GM23248 (cell line): ENCODE measurements at places on chromosomes 7 and 10.

DNA sequence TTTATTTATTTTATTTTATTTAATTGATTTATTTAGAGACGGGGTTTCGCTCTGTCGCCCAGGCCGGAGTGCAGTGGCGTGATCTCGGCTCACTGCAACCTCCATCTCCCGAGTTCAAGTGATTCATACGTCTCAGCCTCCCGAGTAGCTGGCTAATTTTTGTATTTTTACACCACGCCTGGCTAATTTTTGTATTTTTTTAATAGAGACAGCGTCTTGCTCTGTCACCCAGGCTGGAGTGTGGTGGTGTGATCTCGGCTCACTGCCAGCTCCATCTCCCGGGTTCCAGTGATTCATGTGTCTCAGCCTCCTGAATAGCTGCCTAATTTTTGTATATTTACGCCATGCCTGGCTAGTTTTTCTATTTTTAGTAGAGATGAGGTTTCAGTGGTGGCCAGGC is 34.2 kb downstream of the AP5Z1 start:
- no peak overlapping the region for H3K4me3 ChIP-seq
- no peaks in the 10 kb centered on the region for H3K36me3 ChIP-seq
- H3K27me3 ChIP-seq, result no peaks in the 10 kb centered on the region
- H3K4me1 ChIP-seq, result no peaks in the 10 kb centered on the region
- DNase-seq, result no peak

- H3K27ac ChIP-seq, result no peak overlapping the region
- H3K4me1 ChIP-seq, result no peaks in the 10 kb centered on the region
- no peaks in the 10 kb centered on the region for H3K27me3 ChIP-seq
- H3K36me3 ChIP-seq, result no peaks in the 10 kb centered on the region
- DNase-seq, result no peak
- H3K4me3 ChIP-seq, result no peak overlapping the region
Measured at GRCh38 chr10:2117641-2118040, 380.3 kb upstream of the ADARB2 start.

- no peaks in the 10 kb centered on the region for H3K27me3 ChIP-seq
- no peak for DNase-seq
- H3K4me1 ChIP-seq, result 0 out of 2 replicates have a peak, but pooled peaks cover 6% of the 10 kb centered on the region
- 0 out of 2 replicates have a peak, but pooled peaks cover 9% of the 10 kb centered on the region for H3K36me3 ChIP-seq
Measured at GRCh38 chr7:139139150-139139549, 29.6 kb upstream of the ZC3HAV1 start.

DNA sequence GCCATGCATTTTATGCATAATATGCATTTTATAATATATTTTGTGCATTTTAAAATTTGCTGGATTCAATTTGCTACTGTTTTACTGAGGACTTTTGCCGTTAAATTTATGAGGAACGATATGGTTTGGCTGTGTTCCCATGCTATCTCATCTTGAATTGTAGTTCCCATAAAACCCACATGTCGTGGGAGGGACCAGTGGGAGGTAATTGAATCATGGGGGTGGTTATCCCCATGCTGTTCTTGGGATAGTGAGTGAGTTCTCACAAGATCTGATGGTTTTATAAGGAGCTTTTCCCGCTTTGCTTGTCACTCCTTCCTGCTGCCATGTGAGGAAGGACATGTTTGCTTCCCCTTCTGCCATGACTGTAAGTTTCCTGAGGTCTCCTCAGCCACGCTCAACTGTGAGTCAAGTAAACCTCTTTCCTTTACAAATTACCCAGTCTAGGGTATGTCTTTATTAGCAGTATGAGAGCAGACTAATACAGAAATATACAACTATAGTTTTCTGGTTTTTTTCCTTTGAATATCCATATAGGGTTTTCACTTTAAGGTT is 201.4 kb upstream of the SH2B2 start:
- no peaks in the 10 kb centered on the region for H3K27me3 ChIP-seq
- H3K4me3 ChIP-seq, result no peak overlapping the region
- peaks cover 7% of the 10 kb centered on the region; the same call in 1 of the 2 replicates for H3K36me3 ChIP-seq
- H3K27ac ChIP-seq, result no peak overlapping the region

DNA sequence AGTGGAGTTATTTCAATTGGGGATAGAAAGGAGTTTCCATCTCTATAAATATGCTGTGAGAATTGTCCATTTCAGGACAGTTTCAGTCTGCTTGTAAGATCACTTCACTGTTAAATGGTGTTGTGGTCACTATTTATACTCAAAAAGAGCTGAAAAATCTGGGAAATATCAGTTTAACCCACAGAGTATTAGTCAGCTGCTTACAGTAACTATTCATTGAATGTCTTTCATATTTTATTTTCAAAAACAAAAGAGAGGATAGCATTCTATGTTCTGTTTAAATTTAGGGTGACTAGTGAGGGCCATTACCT is 85.4 kb upstream of the PLXDC2 start:
- peaks cover 13% of the 10 kb centered on the region for H3K4me1 ChIP-seq
- H3K27me3 ChIP-seq, result no peaks in the 10 kb centered on the region

- peak overlapping the region; percentile 88 for H3K4me3 ChIP-seq
- peaks cover 37% of the 10 kb centered on the region for H3K4me1 ChIP-seq
- peak; percentile 87 for DNase-seq
- no peaks in the 10 kb centered on the region for H3K27me3 ChIP-seq
- H3K36me3 ChIP-seq, result no peaks in the 10 kb centered on the region
- H3K27ac ChIP-seq, result peak overlapping the region; percentile 50
Measured at GRCh38 chr7:80136261-80137055, 1.8 kb downstream of the GNAI1 start.

DNA sequence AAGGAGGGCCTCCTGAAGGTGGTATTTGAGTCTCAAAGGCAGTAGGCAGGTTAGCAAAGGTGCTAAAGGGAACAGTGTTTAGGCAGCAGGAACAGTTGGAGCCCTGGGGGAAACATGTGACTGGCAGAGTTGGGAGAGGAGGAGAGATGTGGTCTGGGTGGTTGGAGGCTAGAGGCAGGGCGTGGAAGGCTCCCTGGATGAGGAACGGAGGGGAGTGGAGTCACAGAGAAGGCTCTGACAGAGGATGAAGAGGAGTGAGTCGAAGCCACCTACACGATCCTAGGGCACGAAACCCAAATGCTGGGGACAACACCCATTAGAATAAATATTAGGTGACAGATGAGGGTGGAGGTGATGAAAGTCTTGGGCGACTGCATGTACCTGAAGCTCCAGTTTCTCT is 19.6 kb upstream of the MGMT start:
- H3K27ac ChIP-seq, result no peak overlapping the region
- no peaks in the 10 kb centered on the region for H3K36me3 ChIP-seq
- no peak overlapping the region for H3K4me3 ChIP-seq
- no peaks in the 10 kb centered on the region for H3K4me1 ChIP-seq
- no peak for DNase-seq
- no peaks in the 10 kb centered on the region for H3K27me3 ChIP-seq

DNA sequence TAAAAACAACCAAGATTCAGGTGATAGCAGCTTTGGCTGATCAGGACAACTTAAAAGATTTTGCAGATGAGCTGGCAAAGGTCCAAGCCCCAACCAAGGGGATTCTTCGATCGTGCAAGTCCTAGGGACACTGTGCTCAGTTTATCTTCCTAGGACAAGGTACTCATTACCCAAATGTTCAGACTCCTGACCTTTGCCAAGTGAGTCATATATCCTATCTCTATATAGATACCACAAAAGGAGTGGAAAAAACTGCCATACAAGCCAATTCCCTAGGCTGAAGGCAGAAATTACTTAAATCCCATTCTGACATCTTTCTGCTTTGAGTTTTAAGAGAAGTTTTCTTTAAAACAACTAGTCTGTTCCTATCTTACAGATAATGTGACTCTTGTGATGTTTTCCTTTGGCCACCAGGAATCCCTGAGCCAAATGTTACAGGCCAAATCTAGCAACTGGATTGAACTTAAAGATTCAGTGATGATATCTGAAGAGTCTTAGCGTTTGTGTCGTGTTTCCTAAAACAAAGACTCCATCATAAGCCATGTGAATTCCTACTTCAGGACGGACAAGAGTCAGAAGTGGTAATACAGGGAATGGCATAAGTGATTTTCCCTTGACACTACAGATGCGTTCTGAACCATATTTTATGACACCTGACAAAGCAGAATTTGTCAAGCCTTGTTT is 142.6 kb upstream of the ASAH2 start:
- peaks cover 39% of the 10 kb centered on the region for H3K4me1 ChIP-seq
- no peaks in the 10 kb centered on the region for H3K27me3 ChIP-seq
- H3K36me3 ChIP-seq, result no peaks in the 10 kb centered on the region
- peak; percentile 53 for DNase-seq

- no peak overlapping the region for H3K4me3 ChIP-seq
- no peak overlapping the region for H3K27ac ChIP-seq
- peaks cover 9% of the 10 kb centered on the region for H3K4me1 ChIP-seq
- H3K36me3 ChIP-seq, result no peaks in the 10 kb centered on the region
Measured at GRCh38 chr7:19377611-19378344, 232.6 kb upstream of the FERD3L start.

GRCh38 chr10:67878133-67878532 is 6.3 kb upstream of the SIRT1 start:
- H3K27me3 ChIP-seq, result no peaks in the 10 kb centered on the region
- H3K27ac ChIP-seq, result no peak overlapping the region
- no peak for DNase-seq
- no peaks in the 10 kb centered on the region for H3K36me3 ChIP-seq
- no peak overlapping the region for H3K4me3 ChIP-seq

GRCh38 chr7:16129431-16130110 is 291.8 kb downstream of the CRPPA start:
- peak overlapping the region; percentile 79 for H3K27ac ChIP-seq
- peak overlapping the region; percentile 50 for H3K4me3 ChIP-seq
- H3K27me3 ChIP-seq, result no peaks in the 10 kb centered on the region
- peak; percentile 81 for DNase-seq
- H3K4me1 ChIP-seq, result peaks cover 24% of the 10 kb centered on the region

DNA sequence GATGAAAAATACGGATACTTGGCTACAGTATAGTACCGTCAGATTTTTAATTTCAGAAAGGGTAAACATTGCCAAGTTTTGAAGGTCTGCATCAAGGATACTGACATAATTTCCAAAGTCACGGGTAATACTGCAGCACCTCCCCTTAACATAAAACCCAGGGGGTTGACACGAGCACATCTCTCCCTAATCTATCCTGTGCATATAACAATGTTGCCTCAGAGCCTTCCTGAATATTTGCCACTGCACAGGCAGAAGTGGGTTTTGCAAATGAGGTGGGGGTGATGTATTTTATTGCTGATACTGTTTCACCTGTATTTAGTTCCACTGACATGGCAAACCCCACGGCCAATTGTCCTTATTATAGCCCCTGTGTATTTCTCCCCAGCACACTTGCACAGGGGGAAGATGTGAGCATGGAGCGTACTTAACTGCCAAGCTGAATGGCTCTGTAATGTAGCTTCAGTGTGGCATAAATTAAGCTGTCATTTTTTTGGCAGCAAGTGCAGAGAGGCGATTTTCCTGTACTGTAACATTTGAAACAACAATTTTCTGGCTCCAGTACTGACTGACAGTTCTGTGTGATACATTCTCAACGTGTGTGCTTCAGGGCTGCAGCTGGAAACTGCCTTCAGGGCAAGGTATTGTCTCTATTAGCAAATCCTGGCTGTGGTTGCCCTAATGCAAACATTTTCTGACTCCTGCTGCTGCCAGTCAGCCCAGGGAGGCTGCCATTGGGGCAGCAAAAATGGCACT is 299.6 kb upstream of the SP4 start:
- no peaks in the 10 kb centered on the region for H3K36me3 ChIP-seq
- H3K4me3 ChIP-seq, result no peak overlapping the region
- no peaks in the 10 kb centered on the region for H3K27me3 ChIP-seq
- H3K4me1 ChIP-seq, result no peaks in the 10 kb centered on the region

DNA sequence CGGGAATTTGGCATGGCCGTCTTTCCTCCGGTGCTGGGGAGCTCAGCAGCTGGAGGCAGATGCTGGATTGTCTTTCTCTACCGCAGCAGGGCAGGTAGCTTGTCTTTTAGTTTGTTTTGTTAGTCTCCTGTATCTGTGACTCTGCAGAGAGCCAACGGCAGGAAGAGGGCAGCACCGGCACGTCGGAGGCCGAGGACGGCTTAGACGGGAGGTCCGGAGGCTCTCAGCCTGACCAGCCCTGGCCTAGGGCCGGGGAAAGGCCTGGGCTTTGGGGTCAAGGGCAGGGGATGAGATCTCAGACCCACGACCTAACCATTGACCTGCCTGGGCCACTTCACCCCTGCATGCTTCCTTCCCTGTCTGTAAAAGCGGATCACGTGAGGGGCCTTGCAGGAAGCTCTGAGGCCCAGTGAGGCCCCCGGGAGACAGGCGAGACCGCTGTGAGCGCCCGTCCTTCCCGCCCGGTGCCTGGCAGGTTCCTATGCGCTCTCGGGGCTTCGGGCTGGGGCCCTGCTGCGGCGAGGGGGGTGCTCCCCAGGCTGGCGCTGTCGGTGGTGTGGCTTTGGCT is 72.7 kb downstream of the LHPP start:
- DNase-seq, result no peak
- no peaks in the 10 kb centered on the region for H3K36me3 ChIP-seq
- no peak overlapping the region for H3K4me3 ChIP-seq
- H3K27ac ChIP-seq, result no peak overlapping the region
- H3K4me1 ChIP-seq, result no peaks in the 10 kb centered on the region

DNA sequence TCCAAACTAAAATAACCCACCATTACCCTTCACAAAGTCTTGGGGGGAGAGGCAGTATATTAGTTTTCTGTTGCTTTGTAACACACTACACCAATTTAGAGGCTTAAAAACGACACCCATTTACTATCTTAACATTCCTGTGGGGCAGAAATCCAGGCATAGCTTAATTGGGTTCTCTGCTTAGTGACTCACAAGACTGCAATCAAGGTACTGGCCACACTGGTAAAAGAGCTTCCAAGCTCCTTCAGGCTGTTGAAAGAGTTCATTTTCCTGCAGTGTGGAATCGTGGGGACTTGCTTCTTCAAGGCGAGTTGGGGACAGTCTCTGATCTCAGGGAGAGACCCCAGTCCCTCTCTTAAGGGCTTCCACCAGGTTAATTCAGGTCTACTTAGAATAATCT is 139.1 kb downstream of the XPNPEP1 start:
- no peaks in the 10 kb centered on the region for H3K36me3 ChIP-seq
- no peak overlapping the region for H3K27ac ChIP-seq
- peak; percentile 50 for DNase-seq
- H3K4me3 ChIP-seq, result no peak overlapping the region
- no peaks in the 10 kb centered on the region; the same call in 1 of the 2 replicates for H3K4me1 ChIP-seq
- peaks cover 5% of the 10 kb centered on the region; the same call in 1 of the 2 replicates for H3K27me3 ChIP-seq

DNA sequence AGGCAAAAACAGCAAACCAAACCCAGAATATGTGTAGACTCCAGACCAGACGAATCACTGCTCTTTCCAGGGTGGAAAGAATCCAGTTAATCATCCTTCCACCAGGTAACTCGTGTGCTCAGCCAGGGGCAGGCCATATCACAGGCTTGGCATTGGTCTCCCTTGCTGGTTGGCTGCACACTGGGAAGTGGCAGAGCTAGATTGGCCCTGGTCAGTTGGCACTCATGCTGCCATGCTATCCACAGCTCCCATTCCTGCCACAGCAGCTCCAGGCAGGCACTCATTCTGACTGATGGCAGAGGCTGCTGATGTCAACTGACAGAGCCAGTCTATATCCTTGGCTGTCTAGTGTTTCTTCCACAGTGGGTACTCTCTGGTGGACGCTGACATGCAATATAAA is 9.7 kb upstream of the GDF10 start:
- no peaks in the 10 kb centered on the region for H3K4me1 ChIP-seq
- H3K27me3 ChIP-seq, result peaks cover 13% of the 10 kb centered on the region; the same call in 1 of the 2 replicates
- DNase-seq, result no peak
- no peak overlapping the region for H3K4me3 ChIP-seq
- H3K36me3 ChIP-seq, result no peaks in the 10 kb centered on the region
